CD8-positive, alpha-beta T cell (primary cell): ENCODE measurements at places on chromosomes 11 and 22. TPM values are rescaled to one million over a fixed set of nuclear protein-coding genes. Genes with fewer than 3 reads are reported as not detected.

GRCh38 chr11:113446112-113446511 lies 29.1 kb downstream of the DRD2 start:
- DNase-seq, result no peak

- no peak for DNase-seq
Observed at GRCh38 chr11:126716456-126717083, 284.0 kb downstream of the KIRREL3 start.

XKR3 gene
- total RNA-seq, result not detected

DNA sequence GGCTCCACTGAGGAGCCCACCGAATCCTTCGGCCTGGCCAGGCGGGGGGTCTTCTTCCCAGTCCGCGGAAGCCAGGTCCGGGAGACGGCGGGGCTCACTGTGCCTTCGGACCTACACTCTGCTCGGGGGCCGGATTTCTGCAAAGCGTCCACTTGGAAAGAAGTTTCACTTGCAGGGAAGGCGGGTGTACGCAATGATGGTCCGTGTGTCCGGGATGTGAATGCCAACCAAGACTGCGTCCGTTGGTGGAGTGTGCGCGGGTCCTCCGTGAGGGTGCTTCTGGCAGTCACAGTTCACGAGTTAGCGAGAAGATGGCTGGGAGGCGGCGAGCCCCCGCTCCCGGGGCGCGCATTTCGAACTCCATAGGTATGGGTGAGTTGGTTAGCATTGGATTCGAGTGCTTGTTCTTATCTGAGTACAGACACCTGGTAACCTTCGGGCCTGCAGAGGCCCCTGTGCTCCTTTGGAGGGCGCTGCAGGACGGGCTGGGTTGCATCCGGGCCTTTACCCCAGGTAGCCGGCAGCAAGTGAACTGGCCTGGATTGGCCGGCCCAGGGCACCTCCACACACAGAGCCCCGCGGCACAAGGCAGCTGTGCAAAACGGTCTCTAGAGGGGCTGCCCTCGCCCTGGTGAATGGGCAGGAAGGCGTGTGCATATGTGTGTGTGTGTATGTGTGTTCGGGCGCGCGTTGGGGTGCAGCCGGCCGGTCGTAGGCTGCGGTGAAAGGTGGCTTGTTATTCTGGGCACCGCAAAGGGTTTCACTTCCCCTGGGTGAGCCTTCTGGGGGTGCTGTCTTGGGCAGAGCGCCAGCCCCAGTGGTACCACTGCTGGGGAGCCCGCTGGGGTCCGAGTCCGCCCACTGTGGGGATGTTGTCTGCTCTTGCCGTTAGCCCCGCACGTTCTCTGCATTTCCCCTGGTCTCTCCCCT lies 13.3 kb upstream of the CYP2R1 start:
- peak; percentile 83 for DNase-seq

CRYBB2 gene
- total RNA-seq, result not detected

DNA sequence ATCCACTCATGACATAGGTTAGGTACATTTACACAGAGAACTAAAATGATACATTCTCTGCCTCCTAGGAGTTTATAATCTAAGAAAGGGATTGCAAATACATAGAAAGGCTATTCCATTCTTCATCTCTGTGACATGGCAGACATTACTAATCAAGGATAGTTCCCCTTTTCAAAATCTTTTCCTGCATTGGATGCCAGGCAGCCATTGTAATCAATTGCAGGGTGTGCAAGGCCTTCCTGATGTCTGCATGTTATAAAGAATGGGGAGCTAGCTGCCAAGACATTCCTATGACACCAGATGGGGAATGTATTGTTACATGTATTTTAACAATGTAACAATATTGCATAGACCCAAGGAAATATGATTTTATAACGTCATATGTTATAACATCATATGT lies 82.0 kb downstream of the KIRREL3 start:
- no peak for DNase-seq

- DNase-seq, result no peak
Observed at GRCh38 chr11:111797145-111797581, 31.0 kb upstream of the PPP2R1B start.

DNA sequence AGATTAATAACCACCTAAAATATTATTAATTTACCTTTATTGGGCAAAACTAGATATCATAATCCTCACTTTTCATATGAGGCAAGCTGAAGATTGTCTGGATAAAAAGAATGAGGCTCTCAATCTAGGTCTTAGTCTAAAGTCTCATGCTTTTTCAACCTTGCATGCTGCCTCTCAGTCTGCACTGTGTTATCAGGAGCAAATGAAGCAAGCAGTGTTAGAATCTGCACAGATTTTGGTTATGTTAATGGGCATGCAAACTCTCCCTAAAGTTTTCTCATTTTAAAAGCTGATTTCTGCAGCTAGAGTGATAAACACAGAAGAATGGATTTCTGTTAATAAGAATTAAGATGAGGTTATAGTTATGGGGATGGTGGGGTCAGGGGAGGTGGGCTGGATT lies 350.7 kb upstream of the C11orf87 start:
- no peak for DNase-seq

DNA sequence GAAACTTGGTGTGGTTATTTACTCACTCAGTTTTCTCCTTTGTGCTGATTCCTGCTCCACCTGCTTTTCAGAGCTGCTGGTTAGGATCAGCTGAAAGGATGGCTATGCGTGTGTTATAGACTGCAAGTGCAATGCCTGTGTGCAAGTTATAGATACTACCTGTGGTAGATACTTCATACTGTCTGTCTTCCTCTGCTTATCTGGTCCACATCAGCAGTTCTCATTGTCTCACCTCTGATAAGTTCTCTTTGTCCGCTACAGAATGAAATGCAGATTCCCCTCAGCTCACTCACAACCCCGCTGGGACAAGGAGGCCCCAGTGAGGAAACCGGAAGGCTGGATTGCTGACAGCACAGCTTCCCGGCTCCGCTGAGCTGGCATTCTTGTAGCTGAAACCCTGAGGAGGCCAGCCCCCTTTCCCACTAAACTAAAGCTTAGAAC lies 37.5 kb upstream of the LYVE1 start:
- DNase-seq, result no peak

CHRM1 gene
- not detected for total RNA-seq

DNA sequence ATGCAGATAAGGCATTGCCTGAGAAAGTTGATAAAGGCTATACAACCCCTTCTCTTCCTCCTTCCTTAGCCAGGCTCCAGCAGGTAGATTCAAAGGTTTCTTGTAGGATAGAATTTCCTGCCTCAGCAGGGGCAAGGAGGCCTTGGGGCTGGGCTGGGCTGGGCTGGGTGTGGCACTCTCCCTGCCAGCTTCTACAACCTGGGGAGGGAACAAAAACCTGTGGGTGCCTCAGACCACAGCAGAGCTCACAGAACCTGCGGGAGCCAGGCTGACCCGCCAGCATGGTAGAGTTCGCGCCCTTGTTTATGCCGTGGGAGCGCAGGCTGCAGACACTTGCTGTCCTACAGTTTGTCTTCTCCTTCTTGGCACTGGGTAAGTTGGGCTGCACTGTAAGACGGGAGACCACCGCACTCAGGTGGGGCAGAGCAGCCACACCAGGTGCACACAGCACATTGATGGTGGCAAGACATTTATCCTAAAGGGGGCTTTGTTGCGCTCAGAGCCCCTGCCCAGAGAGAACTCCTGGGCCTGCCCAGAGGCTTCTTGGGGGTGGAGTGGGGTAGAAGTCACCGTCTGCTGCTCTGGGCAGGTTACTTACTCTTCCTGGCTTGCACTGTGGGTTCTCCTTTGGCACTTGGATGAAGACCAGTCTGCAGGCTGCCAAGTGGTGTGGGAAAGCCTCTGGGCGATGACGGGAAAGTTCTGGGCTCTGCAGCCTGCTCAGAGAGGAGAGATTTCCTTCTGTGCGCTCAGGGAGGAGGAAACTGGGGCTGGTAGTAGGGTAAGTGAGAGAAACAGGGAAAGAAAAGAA lies at the start of gene MOGAT2:
Gene MOGAT2, plus strand, starts transcription at position 231 of the 811 bp plus-strand sequence. Its CDS starts 51 bp downstream, at position 282.
- no peak for DNase-seq

MYOD1 gene
- not detected for total RNA-seq

GRCh38 chr11:130212431-130212961 lies 52.9 kb downstream of the ST14 start:
- DNase-seq, result no peak

CLDN5 gene
- not detected for total RNA-seq

GRCh38 chr11:66878474-66878873 lies 21.6 kb downstream of the LRFN4 start:
- DNase-seq, result no peak

DNA sequence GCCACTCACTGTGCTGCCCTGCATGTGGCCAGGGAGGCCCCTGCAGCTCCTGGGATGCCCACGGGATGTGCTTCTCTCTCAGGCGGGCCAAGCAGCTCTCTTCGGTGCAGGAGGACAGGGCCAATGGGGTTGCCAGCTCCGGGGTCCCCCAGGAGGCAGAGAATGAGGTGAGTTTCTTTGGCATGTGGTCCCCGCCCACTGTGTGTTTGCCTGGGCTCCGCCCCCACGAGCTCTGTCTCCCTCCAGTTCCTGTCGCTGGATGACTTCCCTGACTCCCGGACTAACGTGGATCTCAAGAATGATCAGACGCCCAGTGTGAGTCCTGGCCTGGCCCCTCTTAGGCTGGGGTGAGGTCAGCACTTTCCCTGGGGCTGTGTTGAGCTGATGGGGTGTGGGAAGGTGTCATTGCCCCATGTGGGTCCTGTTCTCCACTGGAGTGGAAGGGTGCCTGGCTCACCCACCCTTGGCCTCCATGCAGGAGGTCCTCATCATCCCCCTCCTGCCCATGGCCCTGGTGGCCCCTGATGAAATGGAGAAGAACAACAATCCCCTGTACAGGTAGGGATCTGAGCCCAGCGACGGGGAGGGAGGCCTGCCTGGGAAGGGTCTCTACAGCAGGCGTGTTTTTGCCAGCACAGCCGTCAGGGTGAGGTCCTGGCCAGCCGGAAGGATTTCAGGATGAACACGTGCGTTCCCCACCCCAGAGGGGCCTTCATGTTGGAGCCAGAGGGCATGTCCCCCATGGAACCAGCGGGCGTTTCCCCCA lies 7.7 kb downstream of the SCO2 start:
- no peak for DNase-seq

ARHGAP32 gene
- 5.3 TPM for total RNA-seq

DNA sequence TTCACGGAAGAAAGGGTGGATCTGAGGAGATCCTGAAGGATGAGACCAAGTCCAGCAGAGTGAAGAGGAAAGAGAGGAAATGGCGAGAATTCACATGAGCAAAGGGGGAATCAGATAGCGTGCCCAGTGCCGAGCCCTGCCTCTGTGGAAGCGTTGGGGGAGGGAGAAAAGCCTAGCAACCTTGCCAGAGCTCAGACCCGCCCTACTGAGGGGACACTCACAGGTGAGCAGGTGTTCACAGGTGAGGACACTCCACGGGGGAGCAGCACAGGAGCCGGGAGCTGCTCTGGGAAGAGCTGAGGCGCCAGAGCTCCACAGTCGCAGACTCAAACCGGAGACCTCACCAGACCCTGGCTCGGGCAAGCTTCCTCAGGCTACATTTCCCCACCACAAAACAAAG lies 56.2 kb downstream of the MICAL3 start:
- DNase-seq, result no peak

GRCh38 chr11:107953446-107953845 lies 25.2 kb downstream of the RAB39A start:
- DNase-seq, result no peak

DNA sequence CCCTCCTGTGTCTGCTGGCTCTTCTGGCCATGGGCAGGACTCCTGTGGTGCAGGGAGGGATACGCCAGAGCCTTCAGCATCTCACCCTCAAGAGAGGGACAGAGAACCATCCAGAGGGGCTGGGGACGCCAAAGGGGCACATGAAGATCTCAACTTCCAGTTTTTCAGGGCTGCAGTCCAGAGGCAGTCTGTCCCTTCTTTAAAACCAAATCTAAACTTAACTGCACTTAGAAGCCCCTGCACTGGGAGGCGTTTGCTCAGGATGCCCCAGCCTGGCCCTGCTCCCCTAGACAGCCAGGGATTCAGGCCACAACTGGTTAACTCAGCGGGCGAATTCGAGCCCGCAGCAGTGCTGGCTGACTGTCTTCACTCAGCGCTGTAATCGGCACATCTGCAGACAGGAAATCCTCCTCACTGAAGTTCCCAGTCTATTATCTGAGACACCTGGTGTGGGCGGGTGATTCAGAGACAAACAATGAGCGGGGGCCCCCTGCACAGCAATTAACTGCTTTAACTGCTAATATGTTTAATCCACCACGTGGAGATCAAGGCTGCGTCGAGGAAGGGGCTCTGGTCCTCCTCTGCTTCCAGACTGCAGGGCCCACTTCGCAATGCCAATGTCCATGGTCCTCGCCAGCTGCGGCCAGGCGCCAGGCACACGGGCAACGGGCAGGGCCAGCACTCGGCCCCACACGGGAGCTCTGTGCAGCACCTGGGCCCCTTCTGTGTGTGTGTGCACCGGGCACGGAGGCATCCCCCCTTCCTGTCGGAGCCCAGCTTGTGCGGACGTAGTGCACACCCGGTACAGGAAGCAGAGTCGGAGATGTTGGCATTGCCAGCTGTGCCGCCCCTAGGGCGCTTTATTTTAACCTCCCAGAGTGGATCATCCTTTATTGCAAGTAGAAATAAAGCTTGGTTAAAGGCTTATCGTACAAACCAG lies 36.9 kb upstream of the GNB1L start:
- peak; percentile 66 for DNase-seq

BLID gene
- not detected for total RNA-seq

DNA sequence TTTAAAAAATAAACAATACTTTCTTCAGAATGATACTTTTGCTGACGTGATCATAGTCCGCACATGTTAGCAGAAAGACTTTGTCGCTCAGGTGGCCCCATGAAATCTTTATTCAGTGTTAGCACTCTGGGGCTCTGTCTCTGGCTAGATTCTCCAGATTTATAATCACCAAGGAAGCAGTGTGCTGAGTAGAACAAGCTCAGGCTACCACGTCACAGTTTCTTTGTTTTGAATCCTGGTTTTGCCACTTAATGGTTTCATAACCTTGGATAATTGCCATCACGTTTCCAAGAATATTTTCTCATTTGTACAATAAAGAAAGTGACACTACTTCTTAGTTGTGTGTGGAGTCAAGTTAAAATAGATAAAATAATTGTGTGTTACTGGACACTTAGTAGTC lies 3.9 kb upstream of the MUC15 start:
- DNase-seq, result no peak

- no peak for DNase-seq
Observed at GRCh38 chr11:130272336-130272735, 42.4 kb downstream of the ZBTB44 start.

DNA sequence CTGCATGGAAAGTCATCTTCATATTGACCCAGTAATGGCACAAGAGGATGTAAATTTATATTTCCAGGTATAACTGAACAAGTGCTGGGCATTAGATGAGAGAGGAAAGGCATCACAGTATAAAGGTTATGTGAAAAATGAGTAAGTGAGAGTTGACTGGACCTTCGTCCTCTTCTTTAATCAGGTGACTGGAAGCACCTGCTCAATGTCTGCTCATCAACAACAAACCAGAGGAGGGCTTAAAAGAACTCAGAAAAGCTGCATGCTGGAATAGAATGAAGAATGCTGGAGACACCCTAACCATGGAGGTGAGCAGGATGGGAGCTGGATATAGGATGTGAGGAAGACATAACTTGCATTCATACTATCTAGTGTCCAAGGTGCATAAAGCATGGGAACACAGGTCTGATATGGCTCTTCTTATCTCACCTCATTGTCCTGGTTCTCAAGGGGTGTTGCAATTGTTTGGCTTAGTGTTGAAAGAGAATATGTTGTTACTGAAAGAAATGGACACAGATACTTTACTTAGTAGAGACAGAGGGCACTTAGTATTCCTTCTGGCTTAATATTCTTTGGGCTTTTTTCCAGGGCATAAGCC lies 7.3 kb upstream of the SLC22A9 start:
- DNase-seq, result no peak

MCHR1 gene
- not detected for total RNA-seq
